Activated naive CD4-positive, alpha-beta T cell (primary cell): ENCODE measurements at places on chromosomes 12 and 14.

GRCh38 chr14:102282751-102283465, 22.1 kb downstream of the MOK start:
- DNase-seq = no peak

GRCh38 chr14:105602799-105603793, 76.7 kb downstream of the TMEM121 start:
- DNase-seq = no peak

- no peak for DNase-seq
Observed at GRCh38 chr12:104063712-104064030, 660 bp upstream of the HCFC2 start.

GRCh38 chr14:79443602-79444001, 767.7 kb downstream of the DIO2 start:
- DNase-seq = no peak

- no peak for DNase-seq
Observed at GRCh38 chr14:78172428-78172827, 2.3 kb downstream of the NRXN3 start.

DNA sequence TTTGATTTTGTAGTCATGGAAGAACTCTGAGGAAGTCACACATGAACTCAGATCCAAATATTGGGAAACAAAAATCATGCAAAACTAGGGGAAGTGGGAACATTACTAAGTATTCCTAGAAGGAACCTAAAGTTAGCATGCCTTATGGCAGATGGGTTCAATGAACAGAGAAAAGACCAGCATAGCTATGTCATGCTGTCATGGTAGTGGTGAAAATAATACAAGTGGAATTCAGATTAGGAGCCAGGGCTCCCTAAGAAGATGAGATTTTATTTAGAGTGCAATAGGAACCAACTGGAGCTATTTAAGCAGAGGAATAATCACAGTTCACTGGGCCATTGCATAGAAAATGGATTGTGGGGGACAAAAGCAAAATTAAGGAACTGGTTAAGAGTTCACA, 134.0 kb downstream of the DIO2 start:
- no peak for DNase-seq
